Gastroesophageal sphincter (tissue), 4 donors: ENCODE measurements at places on chromosomes 11 and 22.

GRCh38 chr11:17658211-17658610, 61.2 kb upstream of the MYOD1 start:
- H3K36me3 ChIP-seq = no peaks in the 10 kb centered on the region
- no peak for ATAC-seq
- H3K27ac ChIP-seq = no peak overlapping the region
- H3K4me3 ChIP-seq = no peak overlapping the region
- no peaks in the 10 kb centered on the region for H3K4me1 ChIP-seq

DNA sequence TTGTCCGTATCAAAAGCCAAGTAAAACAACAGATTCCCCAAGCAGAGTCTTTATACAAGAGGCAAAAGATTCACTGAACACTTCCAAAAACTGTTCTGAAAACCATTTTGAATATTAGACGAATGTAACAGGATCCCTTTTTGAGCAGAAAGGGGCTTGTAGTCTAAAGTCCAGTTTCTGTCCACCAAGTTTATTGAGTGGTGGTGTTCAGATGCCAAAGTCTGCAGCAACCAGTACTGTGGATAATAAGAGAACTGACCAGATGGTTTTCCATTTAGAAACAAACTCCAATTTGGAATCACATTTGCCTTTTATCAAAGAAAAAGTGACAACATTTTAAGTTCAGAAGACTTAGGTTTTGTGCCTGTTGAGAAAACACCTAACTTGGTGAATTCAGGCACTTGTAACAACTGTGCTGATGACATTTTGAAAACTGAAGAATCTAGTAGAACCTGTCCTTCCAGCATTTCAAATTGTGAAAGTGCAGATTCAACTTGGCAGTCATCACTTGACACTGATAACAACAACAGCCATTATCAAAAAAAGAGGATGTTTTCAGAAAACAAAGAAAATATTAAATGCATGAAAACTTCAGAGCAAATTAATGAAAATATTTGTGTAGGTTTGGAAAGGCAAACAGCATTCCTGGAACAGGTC, 217.1 kb downstream of the CSNK2A3 start:
- H3K27ac ChIP-seq = no peak overlapping the region
- no peak overlapping the region for H3K4me3 ChIP-seq
- no peaks in the 10 kb centered on the region for H3K27me3 ChIP-seq
- no peak for ATAC-seq
- no peaks in the 10 kb centered on the region for H3K36me3 ChIP-seq
- peaks cover 4% of the 10 kb centered on the region for H3K4me1 ChIP-seq

GRCh38 chr11:4809246-4809645, 5.1 kb upstream of the OR52R1 start:
- no peak overlapping the region for H3K27ac ChIP-seq
- no peaks in the 10 kb centered on the region for H3K36me3 ChIP-seq
- H3K4me3 ChIP-seq = no peak overlapping the region
- no peak for ATAC-seq

DNA sequence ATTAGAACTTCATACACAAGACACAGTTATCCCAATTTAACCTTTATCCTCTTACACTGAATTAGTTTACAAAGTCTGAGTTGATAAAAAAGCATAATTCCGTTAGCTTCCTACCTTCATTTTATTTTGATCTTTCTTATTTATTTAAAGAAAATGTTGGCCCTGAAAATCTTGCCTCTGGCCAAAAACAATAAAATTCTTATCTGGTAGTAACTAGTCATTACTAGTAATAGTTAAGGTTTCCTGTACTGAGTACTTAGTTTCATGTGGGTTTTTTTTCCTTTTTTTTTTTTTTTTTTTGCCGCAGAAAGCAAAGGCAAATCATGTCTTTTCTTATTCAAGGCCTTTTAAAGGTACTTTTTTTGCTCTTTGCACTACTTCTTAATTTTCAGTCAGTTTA, 120.6 kb downstream of the PAX6 start:
- H3K27me3 ChIP-seq = no peaks in the 10 kb centered on the region
- no peak overlapping the region for H3K27ac ChIP-seq
- ATAC-seq = no peak
- H3K4me3 ChIP-seq = no peak overlapping the region
- no peaks in the 10 kb centered on the region for H3K4me1 ChIP-seq
- H3K36me3 ChIP-seq = no peaks in the 10 kb centered on the region

DNA sequence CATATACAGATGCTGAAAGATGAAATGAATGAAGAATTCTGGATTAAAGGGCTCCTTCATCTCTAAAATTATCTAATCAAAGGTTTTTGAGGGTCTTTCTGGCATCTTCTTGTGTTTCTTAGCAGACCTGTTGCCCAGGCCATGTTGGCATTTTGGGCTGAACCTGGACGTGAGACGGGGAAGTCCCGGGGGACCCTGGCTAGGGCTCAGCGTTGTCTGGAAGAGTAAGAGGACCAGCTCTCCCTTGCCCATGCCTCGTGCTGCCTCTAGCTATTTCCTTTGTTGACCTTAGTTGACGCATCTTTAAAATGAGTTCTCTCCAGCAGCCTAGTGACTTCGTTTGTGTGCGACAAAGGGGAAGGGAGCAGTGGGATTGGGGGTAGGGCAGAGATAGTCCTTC, 152.2 kb downstream of the ST3GAL4 start:
- ATAC-seq = no peak
- no peaks in the 10 kb centered on the region for H3K4me1 ChIP-seq
- peaks cover 37% of the 10 kb centered on the region for H3K27me3 ChIP-seq
- H3K27ac ChIP-seq = no peak overlapping the region

- H3K36me3 ChIP-seq = no peaks in the 10 kb centered on the region
- H3K4me3 ChIP-seq = no peak overlapping the region
- no peak for ATAC-seq
- H3K27me3 ChIP-seq = peaks cover 9% of the 10 kb centered on the region
These were observed 30.0 kb downstream of the WNT7B start for GRCh38 chr22:45946805-45947600.
